ENCODE measurements at places on chromosomes 3 and 15.
A peak's percentile ranks its signal among the peaks of the same experiment; 100 is the strongest.

DNA sequence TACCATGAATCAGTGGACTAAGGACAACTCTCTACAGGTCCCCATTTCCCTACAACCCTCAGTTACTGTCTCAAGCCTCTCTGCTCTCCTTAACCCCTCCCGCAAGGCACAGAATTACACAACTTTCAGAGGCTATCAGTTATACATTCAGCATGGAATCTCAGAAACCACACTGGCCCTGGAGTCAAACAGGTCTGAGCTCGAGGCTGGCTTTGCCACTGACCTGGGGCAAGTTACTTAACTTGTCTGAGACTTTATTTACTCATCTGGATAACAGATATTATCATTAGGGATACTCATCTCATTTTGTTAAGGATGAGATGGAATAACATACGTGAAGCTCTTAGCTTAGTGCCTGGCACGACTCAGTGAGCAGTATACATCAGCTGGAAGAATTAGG is 95.2 kb downstream of the WDR76 start:
- DNase-seq: no peak

GRCh38 chr3:195522254-195523023 is 20.7 kb downstream of the PPP1R2 start:
- peak; percentile 77 for DNase-seq

- no peak for DNase-seq
Observed at GRCh38 chr3:52019352-52020080, 23.8 kb upstream of the RPL29 start.

DNA sequence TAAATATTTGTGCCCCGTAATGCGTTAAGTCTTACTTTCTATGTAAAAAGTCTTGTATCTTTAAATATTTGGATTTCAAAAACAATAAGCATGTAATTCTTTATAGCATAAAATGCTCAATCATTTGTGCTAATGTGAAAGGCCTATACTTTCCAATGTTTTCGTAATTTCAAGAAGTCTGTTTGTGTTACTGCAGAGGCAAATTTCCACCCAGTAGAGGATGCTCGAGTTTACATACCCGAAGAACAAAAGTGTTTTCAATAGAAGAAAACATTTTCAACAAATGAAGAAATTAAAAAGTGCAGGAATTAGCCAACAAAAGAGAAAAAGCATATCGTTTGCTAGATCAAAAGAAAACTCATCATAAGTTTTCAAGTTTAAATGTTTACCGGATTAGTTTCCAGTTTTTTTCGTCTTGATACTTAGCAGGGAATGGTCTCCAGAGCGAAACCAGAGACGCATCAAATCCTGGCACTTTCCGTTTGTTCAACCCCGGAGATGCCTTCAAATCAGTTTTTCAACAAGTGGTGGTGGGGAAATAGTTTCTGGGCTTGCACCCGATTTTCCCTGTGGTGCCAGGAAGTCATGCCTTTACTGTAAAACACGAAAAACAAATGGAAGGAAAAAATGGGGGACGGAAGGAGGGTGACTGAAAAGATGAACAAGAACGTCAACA is 1.0 kb downstream of the CGGBP1 start:
- DNase-seq: peak; percentile 17

DNA sequence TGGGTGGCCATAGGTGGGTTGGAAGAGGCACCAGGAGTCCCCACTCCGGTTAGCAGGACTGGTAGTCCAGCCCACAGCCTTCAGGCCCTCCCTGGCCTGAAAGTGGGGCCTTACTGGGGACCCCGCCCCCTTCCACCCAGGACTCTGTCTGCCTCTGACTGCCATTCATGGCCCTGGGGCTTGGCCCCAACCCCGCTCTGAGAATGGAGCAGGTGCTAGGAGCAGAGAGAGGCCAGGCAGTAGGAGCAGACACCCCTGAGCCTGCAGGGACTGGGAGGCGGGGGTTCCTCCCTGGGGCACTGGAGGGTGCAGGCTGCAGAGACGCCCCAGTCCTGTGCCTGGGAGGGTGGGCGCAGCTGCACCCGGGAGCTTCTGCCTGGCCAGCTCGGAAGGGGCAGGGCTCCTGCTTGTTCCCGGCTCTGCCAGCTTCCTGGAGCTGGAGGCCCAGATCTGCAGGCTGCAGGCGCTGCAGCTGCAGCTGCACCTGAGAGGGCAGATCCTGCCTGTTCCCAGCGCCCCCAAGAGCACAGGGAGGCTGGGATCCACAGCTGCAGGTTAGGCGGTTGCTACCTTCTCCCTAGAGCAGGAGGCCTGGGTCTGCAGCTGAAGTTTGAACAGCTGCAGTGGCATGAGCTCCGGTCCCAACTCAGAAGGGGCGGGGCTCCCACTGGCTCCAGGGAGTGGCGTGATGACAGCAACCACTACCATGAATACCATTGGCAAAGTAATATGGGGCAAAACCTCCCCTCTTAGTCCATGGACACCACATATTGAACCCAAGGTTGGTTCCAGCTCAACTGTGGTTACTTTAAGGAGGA is 194.7 kb downstream of the SQOR start:
- DNase-seq: no peak

DNA sequence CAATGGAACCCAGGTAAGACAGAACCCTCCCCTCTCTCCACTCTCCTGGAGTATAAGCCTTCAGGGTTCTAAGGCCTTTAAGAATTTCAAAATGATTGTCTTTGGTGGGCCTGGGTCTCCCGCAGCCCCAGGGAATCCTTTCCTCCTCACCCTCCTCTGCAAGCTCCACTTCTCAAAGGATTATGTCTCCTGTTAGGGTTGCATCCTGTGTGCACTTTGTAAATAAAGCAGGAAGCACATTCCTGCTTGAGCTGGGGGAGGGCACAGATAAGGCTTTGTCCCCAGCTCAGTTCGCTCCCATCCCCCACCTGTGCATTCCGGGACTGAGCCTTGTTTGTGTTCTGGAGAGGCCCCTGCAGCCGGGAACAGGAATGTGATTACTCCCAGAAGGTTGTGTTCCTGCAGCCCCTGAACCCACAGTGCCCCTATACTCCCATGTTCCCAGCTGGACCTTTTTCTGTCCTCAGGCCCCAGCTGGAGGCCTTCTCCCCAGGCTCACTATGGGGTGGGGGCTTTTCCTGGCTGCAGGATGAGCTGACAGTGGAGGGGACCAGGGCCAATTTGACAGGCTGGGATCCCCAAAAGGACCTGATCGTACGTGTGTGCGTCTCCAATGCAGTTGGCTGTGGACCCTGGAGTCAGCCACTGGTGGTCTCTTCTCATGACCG is 9.5 kb downstream of the TYRO3 start:
- no peak for DNase-seq

DNA sequence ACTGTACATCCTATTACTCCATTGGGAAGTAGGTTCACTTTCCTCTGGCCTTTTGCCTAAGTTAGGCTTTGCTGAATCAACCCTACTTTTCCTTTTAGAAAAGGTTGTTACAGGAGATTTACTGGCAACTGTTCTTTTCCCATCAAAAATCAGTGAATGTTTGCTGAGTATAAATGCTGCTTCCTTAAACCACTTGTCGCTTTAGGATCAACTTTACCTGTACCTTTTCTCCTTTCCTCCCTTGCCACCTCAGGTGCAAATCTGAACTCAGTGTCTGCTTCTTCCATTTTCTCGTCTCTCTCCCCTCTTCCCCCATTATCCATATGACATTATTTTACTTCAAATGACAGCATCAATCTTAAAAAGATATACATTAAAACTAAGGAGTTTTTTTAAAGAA is 69.5 kb upstream of the GOLGA6B start:
- DNase-seq: no peak

- no peak for DNase-seq
Observed at GRCh38 chr15:57570994-57571393, 20.7 kb upstream of the MYZAP start.

DNA sequence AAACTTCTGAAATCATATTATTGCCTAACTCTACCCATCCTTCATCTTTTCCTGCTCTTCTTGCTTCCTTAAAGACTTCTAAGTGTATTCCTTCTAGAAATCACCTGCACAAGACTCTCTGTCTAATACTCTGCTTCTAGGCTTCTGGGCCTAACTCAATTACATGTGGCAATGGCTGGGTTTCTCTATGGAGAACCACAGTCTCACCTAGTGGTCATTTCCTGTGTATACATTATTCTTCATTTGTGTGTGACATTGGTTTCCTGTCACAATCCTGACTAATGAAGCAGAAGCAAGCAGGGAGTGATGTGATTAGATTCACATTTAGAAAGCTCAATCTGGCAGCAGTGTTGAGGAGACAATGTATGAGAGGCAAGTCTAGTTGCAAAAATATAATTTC is 16.9 kb upstream of the CLDN1 start:
- no peak for DNase-seq

GRCh38 chr15:74773731-74774252 is 8.1 kb upstream of the CSK start:
- no peak for DNase-seq

DNA sequence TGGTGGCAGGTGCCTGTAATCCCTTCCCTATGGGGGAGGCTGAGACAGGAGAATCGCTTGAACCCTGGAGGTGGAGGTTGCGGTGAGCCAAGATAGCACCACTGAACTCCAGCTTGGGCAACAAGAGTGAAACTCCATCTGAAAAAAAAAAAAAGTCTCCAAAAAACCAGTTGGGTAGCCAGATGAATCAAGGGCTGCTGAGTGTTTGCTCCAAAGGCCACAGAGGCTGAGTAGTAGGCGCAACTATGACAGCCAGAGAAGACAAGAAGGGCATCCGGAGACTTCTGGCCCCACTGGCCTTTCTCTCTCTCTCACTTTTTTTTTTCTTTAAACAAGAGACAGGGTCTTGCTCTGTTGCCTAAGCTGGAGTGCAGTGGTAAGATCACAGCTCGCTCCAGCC is 131.8 kb downstream of the SMAD6 start:
- no peak for DNase-seq

GRCh38 chr3:130728037-130728436 is 18.6 kb downstream of the PIK3R4 start:
- no peak for DNase-seq

DNA sequence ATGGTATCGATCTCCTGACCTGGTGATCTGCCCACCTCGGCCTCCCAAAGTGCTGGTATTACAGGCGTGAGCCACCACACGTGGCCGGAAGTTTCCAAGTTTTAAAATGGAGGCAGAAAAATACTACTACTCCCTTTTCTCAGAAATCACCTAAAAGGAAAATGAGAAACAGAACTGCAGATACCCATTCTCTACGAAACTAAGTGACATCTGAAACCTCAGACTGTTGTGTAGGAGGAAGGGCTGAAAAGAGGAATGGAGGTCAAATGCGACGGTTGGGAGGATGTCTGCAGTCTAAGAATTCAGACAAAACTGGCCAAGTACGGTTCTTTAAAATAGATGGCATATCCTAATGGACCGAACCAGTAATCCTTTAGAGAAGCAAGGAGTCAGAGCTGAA is 24.1 kb downstream of the WDR48 start:
- DNase-seq: no peak

- DNase-seq: no peak
Observed at GRCh38 chr3:105495021-105495420, 128.3 kb downstream of the ALCAM start.

Measured in hematopoietic multipotent progenitor cell treated with erythropoietin and hydrocortisone succinate and interleukin-3 and kit ligand, for 15 days (in vitro differentiated cells).